Activated naive CD8-positive, alpha-beta T cell treated with anti-CD3 and anti-CD28 coated beads for 36 hours (primary cell): ENCODE measurements at places on chromosomes 1 and 21. TPM values are rescaled to one million over a fixed set of nuclear protein-coding genes. Genes with fewer than 3 reads are reported as not detected.

Gene EPHA8
- not detected for total RNA-seq

Gene SLC44A3
- total RNA-seq = not detected

Gene HPCAL4
- total RNA-seq = 1.8 TPM

Gene RNU1-3
- 961 TPM for total RNA-seq

Gene ATP1A4
- not detected for total RNA-seq

Gene FGR
- 0.30 TPM for total RNA-seq

Gene FCRL1
- 0.74 TPM for total RNA-seq

Gene CLCNKB
- not detected for total RNA-seq

Gene TMPRSS2
- total RNA-seq = not detected

Gene SPATA21
- total RNA-seq = not detected

Gene ENTREP3
- 49.7 TPM for total RNA-seq

Gene PLA2G2F
- not detected for total RNA-seq

Gene NBPF10
- 0.78 TPM for total RNA-seq

Gene OR2L2
- total RNA-seq = not detected

Gene TPRG1L
- 9.5 TPM for total RNA-seq

Gene PRSS38
- not detected for total RNA-seq

Gene BEST4
- 1.5 TPM for total RNA-seq

Gene FAM43B
- total RNA-seq = not detected

Gene CADM3
- total RNA-seq = not detected

Gene COL16A1
- total RNA-seq = 0.93 TPM

Gene LINGO4
- not detected for total RNA-seq

Gene GPR153
- 0.54 TPM for total RNA-seq

Gene FCN3
- total RNA-seq = not detected

Gene LMX1A
- not detected for total RNA-seq

Gene RGS1
- 8.4 TPM for total RNA-seq

Gene SPATA6
- 3.0 TPM for total RNA-seq

Gene HSF2BP
- 0.68 TPM for total RNA-seq

Gene HENMT1
- 26.4 TPM for total RNA-seq
